ENCODE measurements at places on chromosomes 1 and 21.

DNA sequence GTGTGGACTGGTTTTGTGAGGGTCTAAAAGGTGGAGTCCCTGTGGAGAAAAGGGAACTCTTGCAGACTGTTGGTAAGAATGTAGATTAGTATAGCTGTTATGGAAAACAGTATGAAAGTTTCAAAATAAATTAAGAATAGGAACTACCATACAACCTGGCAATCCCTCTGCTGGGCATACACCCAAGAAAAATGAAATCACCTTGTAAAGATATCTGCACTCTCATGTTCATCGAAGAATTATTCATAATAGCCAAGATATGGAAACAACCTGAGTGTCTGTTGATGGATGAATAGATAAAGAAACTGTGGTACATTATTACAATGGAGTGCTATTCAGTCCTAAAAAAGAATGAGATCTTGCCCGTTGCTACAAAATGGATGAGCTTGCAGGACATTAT is 109.6 kb downstream of the TBX19 start:
- no peaks in the 10 kb centered on the region for H3K27me3 ChIP-seq
- H3K27ac ChIP-seq = no peak overlapping the region
- H3K36me3 ChIP-seq = no peaks in the 10 kb centered on the region
- H3K4me3 ChIP-seq = no peak overlapping the region
- DNase-seq = no peak

DNA sequence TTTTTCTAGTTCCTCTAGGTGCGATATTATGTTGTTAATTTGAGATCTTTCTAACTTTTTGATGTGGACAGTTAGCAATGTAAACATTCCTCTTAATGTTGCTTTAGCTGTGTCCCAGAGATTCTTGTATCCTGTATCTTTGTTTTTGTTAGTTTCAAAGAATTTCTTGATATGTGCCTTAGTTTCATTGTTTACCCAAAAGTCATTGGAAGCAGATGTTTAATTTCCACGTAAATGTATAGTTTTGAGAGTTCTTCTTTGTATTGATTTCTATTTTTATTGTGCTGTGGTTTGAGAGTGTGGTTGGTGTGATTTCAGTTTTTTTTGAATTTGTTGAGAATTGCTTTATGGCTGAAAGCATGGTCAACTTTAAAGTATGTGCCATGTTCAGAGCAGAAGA is 319.4 kb downstream of the PTBP2 start:
- no peaks in the 10 kb centered on the region for H3K27me3 ChIP-seq
- H3K4me1 ChIP-seq = peaks cover under 1% of the 10 kb centered on the region
- no peak overlapping the region for H3K4me3 ChIP-seq
- H3K36me3 ChIP-seq = no peaks in the 10 kb centered on the region
- DNase-seq = no peak

GRCh38 chr1:24963099-24963872 is 33.2 kb upstream of the RUNX3 start:
- no peaks in the 10 kb centered on the region for H3K36me3 ChIP-seq
- no peaks in the 10 kb centered on the region for H3K4me1 ChIP-seq
- no peak for DNase-seq
- no peaks in the 10 kb centered on the region for H3K27me3 ChIP-seq

DNA sequence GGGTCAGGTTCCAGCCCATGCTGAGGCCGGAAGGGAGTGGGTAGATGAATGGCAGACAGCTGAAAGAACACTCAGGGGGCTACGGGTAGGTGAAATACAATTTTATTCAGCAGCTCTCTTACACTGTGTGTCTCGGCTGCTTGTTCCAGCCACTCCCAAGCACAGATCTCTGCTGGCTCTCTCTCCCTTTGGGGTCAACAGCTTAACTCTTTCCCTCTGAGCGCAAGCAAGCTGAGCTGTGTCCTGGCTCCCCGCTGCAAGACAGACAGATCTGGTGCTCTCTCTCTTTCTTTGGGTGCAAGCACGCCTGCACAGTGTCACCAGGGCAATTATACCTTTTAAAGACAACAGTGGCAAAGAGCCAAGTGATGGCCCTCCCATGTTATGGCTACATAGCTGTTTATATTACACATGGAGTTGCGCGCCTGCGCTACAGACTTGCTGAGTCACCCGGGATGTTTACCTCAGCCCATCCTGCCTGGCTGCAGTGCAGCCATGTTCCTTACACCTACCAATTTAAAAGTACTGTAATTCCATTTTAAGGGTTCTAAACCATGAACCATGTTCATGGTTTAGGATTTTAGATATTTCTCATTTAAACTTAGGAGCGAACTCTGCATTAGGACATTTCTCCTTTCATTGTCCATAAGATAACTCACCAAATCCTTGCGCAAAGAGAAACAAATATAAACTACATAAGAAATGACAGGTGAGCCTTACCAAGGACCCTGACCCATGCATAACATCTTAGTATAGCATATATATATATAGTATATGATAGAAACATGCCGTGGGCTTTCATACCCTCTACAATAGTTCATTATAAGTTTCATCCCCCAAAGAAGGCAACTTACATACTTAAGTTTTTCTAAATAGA is 396.5 kb downstream of the SMYD3 start:
- H3K36me3 ChIP-seq = no peaks in the 10 kb centered on the region
- no peak for DNase-seq
- H3K4me1 ChIP-seq = no peaks in the 10 kb centered on the region
- no peak overlapping the region for H3K27ac ChIP-seq
- no peaks in the 10 kb centered on the region for H3K27me3 ChIP-seq

DNA sequence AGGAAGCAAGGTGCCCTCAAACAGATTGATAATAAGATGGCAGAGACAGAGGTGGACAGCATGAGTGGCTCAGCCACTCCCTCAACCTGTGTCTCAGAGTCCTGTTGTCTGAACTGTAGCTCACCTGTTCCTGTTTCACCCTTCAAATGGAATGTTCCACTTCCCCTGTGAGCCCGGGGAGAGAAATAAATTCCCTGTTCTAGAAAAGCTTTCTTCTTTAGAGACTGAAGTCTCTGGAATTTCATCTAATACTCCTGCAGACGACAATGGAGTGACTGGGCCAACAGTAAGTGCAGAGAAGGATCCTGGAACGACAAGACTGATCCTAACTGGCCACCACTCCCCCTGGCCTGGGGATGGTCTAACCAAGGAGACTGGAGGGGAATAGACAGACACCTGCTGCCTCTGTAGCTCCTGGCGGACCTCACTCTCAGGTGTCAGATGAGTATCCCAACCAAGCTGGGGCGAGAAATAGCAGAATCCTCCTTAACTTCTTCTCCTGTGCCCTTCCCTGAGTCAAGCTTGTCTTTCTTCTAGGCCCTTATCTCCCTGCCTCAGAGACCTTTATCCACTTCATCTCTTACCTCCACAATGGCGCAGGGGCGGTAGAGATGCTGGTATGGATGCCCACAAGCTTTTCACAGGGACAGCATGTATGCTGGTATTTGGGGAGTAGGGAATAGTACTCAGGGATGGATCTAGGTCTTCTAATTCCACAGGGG is 45.4 kb downstream of the PLEKHA6 start:
- H3K36me3 ChIP-seq = no peaks in the 10 kb centered on the region
- no peaks in the 10 kb centered on the region for H3K4me1 ChIP-seq
- H3K27ac ChIP-seq = no peak overlapping the region
- DNase-seq = no peak
- H3K4me3 ChIP-seq = no peak overlapping the region
- no peaks in the 10 kb centered on the region for H3K27me3 ChIP-seq

GRCh38 chr21:44539991-44540666 is at the start of gene KRTAP10-1:
Gene KRTAP10-1 (minus strand): TSS chr21:44540195. CDS start chr21:44540150, 45 bp downstream.
- H3K36me3 ChIP-seq = no peaks in the 10 kb centered on the region
- no peaks in the 10 kb centered on the region for H3K4me1 ChIP-seq
- no peak within 1 kb of the TSS for H3K27ac ChIP-seq
- no peak within 1 kb of the TSS for H3K4me3 ChIP-seq

DNA sequence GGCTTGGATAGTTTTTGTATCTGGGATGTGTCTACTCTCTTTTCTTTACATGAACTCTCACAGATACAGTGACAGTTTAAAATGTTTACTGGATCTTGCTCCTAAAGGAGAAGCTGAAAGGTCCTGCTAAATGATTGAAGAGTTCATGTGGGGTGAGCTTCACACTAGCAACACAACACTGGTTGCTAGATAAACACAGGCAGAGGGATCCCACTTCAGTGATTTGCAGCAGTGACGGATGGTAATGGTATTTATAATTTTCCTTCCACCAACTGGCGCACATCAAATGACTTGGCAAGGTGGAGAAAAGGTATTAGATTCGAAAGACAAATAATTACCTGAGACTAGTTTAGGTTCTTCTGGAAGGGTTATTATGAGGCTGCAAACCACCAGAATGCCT is 270.2 kb downstream of the TBX15 start:
- DNase-seq = no peak
- H3K27me3 ChIP-seq = no peaks in the 10 kb centered on the region
- H3K36me3 ChIP-seq = no peaks in the 10 kb centered on the region
- no peak overlapping the region for H3K27ac ChIP-seq
